ENCODE measurements at places on chromosomes 4 and X.

DNA sequence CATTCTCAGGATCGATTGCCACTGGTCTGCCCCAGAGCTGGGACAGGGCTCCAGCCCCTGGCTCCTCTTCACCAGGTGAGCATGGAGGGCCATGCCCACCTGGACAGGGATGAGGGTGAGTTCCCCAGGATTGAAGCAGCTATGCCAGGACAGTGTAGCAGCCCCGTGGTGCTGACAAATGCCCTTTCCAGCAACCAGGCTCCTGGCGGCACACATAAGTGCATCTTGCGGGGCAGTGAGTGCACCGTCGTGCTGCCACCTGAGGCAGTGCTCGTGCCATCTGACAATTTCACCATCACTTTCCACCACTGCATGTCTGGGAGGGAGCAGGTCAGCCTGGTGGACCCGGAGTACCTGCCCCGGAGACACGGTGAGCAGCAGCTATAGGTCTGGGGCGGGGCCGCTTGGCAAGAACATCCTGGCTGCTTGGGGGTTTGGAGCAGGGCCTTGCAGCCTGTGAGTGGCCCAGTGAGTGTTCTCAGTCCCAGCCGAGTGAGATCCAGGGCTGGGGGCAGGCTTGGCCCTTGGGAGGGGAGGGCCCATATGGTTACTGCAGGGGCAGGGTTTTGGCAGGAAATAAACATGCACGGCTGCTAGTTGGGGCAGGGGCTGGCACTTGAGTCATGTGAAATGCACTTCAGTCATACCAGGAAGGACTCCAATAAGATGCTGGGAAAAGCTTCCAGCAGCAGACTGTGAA, 6.1 kb downstream of the IL9R start:
- no peak for DNase-seq

- DNase-seq: no peak
Measured at GRCh38 chr4:39346856-39347519, 19.2 kb downstream of the RFC1 start.

GRCh38 chrX:31297881-31298280, 226.0 kb upstream of the FTHL17 start:
- no peak for DNase-seq

- DNase-seq: no peak
Measured at GRCh38 chrX:31993637-31994036, 921.8 kb upstream of the FTHL17 start.

DNA sequence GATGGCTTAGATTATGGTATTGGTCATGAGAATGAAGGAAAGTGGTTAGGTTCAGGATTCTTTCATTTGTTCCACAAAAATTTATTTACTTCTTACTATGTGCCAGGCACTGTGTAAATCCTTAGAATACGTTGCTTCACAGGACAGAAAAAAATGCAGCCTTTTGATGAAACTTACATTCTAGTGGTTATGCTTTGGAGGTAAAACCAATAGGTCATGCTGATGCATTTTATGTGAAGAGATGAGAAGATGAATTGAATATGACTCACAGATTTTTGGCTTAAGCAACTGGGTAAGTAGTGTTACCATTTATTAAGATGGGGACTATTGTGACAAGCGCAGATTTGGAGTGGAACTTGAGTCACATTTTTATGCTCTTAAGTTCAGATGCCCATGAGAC, 165.3 kb downstream of the GLRA2 start:
- no peak for DNase-seq

GRCh38 chr4:184343502-184344177, 126.0 kb upstream of the ENPP6 start:
- peak; percentile 15 for DNase-seq

DNA sequence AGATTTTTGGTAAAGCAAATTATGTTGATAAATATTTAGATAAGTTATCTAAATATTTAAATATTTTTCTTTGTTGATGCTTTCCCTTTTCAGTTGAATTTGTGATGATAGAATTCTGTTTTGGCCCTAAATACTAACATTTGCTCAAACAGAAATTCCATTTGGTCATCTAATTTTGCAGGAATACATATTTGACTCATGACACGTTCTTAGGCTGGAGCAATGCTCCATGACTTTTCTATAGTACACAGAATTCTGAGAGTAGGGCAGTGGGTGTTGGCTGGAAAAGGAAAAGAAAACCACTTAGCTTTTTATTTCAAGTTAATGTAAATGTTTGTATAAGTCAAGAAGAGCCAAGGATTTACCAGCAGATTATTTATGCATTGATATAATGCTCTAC, 58.6 kb upstream of the GK2 start:
- no peak for DNase-seq

DNA sequence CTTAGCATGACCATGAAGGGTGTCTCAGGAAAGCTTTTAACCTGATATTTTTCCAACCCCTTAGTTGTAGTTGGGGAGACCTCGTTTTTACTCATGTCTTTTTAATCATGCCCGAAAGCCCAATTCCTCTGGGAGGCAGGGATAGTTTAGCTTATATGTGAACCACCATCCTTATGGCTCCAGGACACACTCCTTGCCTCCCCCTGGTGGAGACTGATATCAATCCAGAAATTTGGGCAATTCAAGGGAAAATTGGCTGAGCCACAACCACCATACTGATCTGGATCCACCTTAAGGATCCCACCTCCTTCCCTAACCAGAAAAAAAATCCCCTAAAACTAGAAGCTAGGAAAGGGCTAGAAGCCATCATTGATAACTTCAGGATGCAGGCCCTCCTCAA, 13.4 kb upstream of the COL25A1 start:
- DNase-seq: no peak

DNA sequence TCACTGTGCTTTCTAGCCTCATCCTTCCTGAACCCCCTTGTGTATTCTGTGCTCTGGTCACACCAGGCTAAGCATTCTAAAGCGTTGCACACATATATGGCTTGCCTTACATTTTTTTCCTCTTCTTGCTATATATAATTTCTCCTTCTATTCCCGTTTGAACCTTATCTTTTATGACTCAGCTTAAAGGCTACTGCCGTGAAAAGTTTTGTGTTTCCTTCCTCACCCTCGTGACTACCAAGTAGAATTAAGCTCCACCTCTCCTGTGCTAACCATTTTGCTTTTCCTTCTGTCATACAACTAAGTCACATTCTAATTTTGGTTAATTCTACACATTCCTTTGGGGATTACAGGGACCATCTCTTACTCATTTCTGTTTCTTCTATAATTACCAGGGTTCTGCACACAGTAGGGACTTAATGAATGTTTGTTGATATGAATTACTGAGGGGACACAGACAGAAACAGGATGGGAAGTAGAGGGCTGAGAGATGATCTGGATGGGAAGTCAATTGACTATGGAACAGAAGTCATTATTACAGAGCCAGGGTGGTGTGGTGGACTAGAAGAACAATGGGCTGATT, 67.1 kb downstream of the DOCK11 start:
- no peak for DNase-seq

GRCh38 chr4:86755388-86755787, 93.8 kb downstream of the SLC10A6 start:
- no peak for DNase-seq

- DNase-seq: no peak
Measured at GRCh38 chr4:184968784-184969201, 49.5 kb upstream of the HELT start.

GRCh38 chr4:21490682-21491081, 457.9 kb downstream of the KCNIP4 start:
- DNase-seq: no peak

GRCh38 chr4:21982087-21982486, 33.5 kb upstream of the KCNIP4 start:
- DNase-seq: no peak

DNA sequence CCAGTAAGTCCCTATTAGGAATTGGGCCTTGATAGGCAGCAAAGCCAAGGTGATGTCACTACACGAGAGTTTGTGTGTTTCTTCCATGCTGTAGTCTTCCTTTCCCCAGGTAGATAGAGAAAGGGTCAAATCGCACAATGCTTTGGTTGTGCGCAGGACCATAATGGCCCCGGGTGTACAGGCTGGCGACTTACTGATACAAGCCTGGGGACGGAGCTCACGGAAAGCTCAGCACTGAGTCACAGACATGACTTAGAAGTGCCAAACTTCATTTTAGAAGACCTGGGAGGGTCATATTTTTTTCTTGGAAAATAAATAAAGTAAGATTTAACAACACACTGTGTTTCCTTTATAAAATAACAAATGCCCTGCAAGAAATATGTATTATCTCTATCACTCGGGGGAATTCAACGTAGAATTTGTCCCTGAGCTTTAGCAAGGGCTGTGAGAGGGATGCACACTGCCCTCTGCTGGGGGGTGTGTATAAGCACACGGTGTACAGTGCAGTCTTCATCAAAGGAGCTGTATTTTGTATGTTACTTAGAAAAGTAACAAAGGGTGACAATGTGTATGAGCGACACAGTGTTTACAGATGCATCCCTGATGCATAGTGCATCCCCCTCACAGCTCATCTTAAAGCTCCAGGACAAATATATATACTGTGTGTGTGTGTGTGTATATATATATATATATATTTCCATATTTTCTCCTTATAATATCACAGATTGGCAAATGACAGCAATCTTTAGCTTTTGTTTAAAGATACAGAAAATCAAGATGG, 254.5 kb upstream of the VEGFC start:
- peak; percentile 7 for DNase-seq

- DNase-seq: no peak
Measured at GRCh38 chr4:22029803-22030202, 81.2 kb upstream of the KCNIP4 start.

DNA sequence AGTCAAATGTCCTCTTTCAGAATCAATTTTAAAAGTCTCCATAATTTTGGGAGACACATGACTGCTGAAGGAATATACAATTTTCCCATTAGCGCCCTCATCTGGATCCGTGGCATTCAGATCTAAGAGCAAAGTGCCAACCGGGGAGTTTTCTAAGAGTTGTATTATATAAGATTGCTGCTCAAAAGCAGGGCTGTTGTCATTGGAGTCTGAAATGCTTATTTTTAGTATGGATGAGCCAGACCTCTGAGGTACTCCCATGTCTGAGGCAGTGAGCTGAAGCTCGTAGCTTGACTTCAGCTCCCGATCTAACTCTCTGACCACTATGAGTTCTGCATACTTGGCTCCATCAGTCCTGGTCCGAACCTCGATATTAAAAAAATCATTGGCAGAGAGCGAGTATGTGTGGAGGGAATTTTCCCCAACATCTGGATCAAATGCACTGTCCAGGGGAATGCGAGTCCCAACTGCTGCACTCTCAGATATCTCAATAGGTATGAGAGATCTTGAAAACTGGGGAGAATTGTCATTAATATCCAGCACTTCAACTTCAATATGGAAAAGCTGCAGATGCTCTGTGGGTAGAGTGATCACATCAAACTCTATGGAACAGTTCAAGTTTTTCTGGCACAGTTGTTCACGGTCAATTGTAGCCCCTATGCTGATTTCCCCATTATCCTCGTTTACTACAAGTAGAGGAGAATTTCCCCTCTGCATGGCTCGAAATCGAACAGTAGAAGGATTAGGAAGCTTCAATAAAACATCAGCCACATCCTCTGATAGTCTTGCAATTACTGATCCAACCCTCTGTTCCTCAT, 917 bp downstream of the PCDH18 start:
- DNase-seq: no peak

DNA sequence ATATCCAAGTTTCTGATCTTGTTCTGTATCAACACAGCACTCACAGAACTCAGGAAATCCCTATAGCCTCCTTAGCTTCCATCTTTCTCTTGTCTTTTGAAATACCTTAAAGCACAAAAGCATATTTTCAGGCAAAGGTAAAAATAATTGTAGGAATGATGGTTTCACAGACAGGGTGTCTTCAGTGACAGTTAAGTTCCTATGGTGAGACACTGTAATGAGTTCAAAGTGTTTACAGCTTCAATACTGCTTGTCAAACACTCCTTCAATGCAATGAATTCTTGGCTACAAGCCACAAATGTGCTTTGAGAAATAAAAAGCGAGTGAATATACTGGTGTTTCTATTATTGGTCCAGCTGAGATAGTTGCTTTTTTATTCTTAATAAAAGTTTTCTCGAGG, 466.0 kb downstream of the DMD start:
- no peak for DNase-seq

DNA sequence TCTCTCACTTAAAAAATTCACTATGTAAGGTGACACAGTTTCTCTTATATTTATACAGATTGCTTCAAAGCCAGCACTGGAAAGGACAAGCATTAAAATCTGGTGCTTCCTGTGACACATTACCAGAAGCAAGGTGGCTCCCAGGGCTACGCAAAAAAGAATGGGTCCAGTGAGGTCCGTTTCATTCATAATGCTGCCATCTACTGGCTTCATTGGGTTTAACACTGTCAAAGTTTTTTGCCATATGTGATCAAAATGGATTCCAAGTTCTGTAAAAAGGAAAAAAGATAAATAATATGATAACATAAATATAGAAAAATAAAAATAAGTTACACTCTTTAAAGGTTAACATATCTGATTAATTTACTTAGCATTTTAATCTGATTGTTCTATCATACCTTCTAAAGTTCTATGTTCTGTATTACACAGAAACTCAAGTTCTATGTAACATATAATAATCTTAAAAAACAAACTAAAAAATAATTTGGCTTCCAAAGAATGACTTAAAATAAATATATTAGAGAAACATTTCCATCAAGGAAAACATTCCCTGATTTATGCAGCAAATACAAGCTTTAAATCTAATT, 22.1 kb downstream of the YIPF7 start:
- DNase-seq: no peak

GRCh38 chrX:44306356-44306755, 37.1 kb downstream of the EFHC2 start:
- no peak for DNase-seq

GRCh38 chr4:176300565-176300964, 19.2 kb upstream of the SPCS3 start:
- no peak for DNase-seq

- DNase-seq: no peak
Measured at GRCh38 chr4:211033-211511, 86.8 kb downstream of the ZNF718 start.

DNA sequence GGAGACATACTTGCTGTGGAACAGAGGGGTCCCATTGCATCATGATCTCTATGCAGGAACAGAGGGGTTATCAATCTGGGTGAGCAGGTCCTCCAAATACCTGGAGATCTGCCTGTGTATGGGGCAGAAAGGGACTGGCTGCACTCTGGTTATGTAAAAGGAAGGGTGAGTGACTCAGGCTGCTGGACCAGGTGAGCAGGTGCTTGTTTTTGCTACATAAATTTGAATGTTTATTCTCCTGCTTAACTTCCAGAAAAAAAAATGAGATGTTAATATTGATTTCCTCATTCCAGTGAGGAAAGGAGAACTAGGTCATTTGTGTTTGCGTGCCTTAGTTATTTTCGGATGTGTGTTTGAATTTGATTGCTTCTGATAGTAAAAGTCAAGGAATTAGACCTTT, 225.8 kb upstream of the TRAM1L1 start:
- DNase-seq: no peak

DNA sequence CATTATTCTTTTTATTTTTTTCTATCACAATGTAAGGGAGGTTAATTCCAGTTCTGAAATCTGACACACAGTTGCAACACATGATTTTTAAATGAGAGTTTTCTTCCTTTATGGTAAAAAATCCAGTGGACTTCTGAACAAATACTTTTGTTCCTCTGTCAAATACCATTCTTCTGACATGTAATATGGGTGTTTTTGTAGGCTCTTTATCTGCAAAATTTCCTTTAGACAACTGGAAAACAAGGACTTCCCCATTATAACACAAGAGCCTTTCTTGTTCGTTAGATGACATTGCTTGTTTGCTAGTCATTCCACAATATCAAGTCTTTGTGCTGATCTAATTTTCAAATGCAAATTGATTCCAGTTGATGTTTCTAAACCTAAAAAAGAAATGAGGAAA, 7.7 kb downstream of the FANCB start:
- DNase-seq: no peak

- no peak for DNase-seq
Measured at GRCh38 chr4:1226144-1226481, 22.8 kb downstream of the CTBP1 start.
